ENCODE measurements at places on chromosomes 7 and 10.

- DNase-seq: no peak
Observed at GRCh38 chr10:121900443-121901174, 27.2 kb downstream of the ATE1 start.

GRCh38 chr10:64601298-64601697 is 1080.1 kb downstream of the REEP3 start:
- no peak for DNase-seq

DNA sequence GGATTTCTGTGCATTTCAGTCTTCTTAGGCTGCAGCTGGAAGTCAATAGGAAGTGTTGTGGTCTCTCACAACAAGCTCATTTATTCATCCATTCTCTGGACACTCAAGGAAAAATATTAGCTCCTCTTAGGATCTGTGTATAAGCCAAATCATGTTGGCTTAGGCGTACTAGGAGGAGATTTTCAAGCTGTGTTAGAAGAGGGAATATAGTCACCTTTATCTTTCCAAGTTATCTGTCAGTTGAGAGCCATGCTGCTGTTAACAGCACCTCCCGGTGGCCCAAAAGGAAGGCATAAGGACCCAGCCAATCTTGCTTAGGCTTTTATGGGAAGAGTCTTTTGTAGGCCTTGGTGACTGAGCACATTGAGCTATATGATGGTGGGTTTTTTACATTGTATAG is 220.0 kb downstream of the LRMDA start:
- no peak for DNase-seq

DNA sequence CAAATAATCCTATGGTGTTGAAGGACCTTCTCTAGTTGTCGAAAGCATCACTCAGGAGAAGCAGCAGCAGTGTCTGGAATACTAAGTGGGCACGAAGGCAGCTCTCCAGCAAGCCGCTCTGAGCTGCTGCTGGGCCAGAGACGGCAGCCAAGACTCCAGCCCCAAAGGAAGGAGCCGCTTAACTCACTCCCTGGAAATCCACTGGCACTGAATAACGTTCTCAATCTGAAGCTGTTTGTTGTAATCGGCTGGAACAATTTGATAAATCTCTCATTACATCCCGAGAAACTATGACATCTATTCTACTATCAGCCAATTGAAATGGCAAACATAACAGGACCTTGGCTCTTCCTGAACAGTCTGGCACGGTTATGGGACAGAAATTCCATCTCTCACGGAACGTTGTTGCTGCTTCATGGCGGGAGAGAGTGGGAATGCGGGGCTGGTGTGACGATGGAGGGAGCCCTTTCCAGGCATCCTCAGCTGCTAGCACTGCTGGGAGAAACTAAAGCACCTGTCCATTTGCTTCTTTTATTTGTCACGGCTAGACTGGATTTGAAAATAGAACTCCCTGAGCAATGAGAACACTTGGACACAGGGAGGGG is 331.5 kb upstream of the RNF32 start:
- DNase-seq: no peak

DNA sequence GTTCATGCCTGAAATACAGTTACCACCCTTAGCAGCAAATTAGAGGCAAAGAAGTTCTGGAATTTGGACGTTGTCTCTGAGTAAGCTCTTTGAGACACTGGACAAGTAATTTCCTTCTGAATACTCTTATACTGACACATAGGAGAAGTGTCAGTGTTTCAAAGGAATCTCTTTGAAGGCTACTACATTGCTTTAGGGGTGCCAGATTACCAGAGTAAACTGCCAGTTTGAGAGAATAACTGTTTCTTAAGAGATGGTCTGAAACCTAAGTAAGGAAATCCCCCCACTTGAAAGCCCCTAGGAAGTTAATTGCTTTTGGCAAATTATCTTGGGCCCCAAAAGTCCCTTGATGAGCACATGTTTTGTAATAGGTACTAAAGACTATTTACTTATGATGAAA is 3.4 kb downstream of the FAS start:
- no peak for DNase-seq

- no peak for DNase-seq
Observed at GRCh38 chr10:51468424-51468823, 231.0 kb downstream of the CSTF2T start.

- no peak for DNase-seq
Observed at GRCh38 chr10:90856964-90857634, 740 bp downstream of the HTR7 start.

- DNase-seq: peak; percentile 8
Observed at GRCh38 chr7:21253740-21254687, 173.9 kb upstream of the SP4 start.
